ENCODE measurements at places on chromosomes 2 and 18. TPM values are rescaled to one million over a fixed set of nuclear protein-coding genes. Genes with fewer than 3 reads are reported as not detected.

SCN3A gene
- not detected for total RNA-seq

PRPF40A gene
- total RNA-seq = 62.5 TPM

SLC4A3 gene
- total RNA-seq = 9.7 TPM

PTPRN gene
- total RNA-seq = 0.67 TPM

CCDC150 gene
- total RNA-seq = 3.6 TPM

SKA1 gene
- 4.3 TPM for total RNA-seq

DOK6 gene
- total RNA-seq = 15.1 TPM

ZAP70 gene
- total RNA-seq = 0.41 TPM

IL1RN gene
- not detected for total RNA-seq

SLC16A14 gene
- total RNA-seq = 4.9 TPM

SKOR2 gene
- total RNA-seq = not detected

CGREF1 gene
- 13.5 TPM for total RNA-seq

ALMS1 gene
- total RNA-seq = 21.4 TPM

TCF7L1 gene
- 35.0 TPM for total RNA-seq

HOXD9 gene
- total RNA-seq = not detected

SCTR gene
- total RNA-seq = not detected

TTR gene
- total RNA-seq = not detected

GAL3ST2 gene
- total RNA-seq = 1.3 TPM

BAZ2B gene
- 31.6 TPM for total RNA-seq

FHOD3 gene
- total RNA-seq = 9.9 TPM

C2orf15 gene
- total RNA-seq = not detected

LPIN2 gene
- total RNA-seq = 38.6 TPM

RTP5 gene
- not detected for total RNA-seq

BOLL gene
- not detected for total RNA-seq

NAT8 gene
- not detected for total RNA-seq

TACR1 gene
- total RNA-seq = not detected

AQP12A gene
- not detected for total RNA-seq

ALPI gene
- total RNA-seq = not detected

NEU2 gene
- not detected for total RNA-seq

CYRIA gene
- 2.1 TPM for total RNA-seq

ALKAL2 gene
- total RNA-seq = 164 TPM

MYCN gene
- 0.17 TPM for total RNA-seq

LRP1B gene
- 0.65 TPM for total RNA-seq

UGT1A10 gene
- total RNA-seq = not detected

AQP12B gene
- total RNA-seq = not detected

L3MBTL4 gene
- 0.41 TPM for total RNA-seq

DCDC2C gene
- not detected for total RNA-seq

PKDCC gene
- 164 TPM for total RNA-seq

ST8SIA3 gene
- not detected for total RNA-seq

GCG gene
- total RNA-seq = 0.31 TPM

ANO7 gene
- total RNA-seq = 1.5 TPM

REG3G gene
- not detected for total RNA-seq

SULT1C2 gene
- 0.28 TPM for total RNA-seq

RAD51AP2 gene
- total RNA-seq = not detected

Data from chondrocyte (in vitro differentiated cells).